Activated T-helper 17 cell treated with anti-CD3 and anti-CD28 coated beads, Interleukin-2, amount 50 U/mL, for 72 hours (primary cell): ENCODE measurements at places on chromosomes 6 and 20. TPM values are rescaled to one million over a fixed set of nuclear protein-coding genes. Genes with fewer than 3 reads are reported as not detected.

- ATAC-seq, result no peak
Observed at GRCh38 chr6:136737374-136737844, 54.9 kb downstream of the MAP3K5 start.

GRCh38 chr6:11784341-11784740 lies 5.7 kb upstream of the ADTRP start:
- ATAC-seq, result no peak

DNA sequence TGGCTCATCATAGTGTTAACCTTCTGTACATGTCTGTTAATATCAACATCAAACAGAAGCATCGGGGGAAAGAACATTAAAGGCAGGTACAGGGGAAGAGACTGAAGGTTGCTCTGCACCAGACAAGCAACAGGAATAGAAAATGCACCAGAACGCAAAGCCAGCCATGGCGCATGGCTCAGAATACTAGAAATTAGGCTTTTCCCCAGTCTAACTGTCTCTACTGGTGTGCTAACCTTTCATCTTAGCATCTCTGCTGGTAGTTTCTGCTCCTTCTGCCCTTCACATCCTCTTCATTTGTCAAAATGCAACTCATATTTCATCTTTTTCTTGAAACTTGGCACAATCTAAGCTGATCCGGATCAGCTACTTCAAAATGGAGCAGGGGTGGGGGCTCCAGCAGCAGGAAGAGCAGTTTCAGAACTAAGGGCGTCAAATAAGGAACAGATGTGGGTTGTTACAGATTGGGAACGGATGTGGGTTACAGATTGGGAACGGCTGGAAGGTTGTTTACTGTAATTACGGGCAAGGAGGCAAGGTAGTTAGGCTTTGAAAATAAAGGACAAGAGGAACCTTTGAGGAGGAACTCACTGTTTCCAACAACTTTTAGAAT lies 13.1 kb upstream of the RNASET2 start:
- ATAC-seq, result peak; percentile 62

DNA sequence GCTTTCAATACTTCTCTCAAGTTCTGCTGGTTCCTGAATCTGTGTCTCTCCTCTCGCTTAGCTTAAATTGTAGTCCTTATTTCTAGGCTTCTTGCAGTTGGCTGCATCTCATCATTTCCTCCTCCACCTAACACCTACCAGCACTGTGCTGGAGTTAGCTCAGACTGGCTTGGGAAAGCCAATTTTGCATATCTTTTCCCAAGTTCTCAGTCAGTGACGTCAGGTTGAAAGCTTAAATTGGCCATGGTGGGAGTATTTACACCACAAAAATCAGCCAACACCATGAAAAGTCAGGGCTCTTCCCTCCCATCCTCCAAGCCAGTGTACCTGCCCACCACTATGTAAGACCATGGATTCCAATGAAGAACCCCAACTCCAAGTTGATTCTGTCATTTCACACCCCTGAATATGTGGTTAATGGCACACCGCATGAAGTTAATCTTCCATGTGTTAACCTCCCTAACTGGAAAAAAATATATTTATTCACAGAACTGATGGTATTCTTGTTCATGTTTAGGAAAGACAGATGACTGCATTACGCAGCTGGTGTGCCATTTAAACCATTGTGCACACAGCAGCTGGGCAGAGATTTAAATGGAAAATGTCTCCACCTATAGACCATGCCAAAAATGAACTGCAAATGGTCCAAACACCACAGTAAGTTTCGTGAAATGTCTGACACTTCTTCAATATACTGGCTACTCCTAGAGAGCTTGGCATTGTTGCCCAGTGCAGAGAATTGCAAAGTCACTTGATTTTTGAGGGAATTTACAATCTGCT lies 274.1 kb upstream of the MAP3K7 start:
- ATAC-seq, result no peak

Gene MYCT1
- total RNA-seq, result not detected

Gene NXT1
- total RNA-seq, result 25.0 TPM

GRCh38 chr6:85066266-85066665 lies 301.9 kb upstream of the TBX18 start:
- ATAC-seq, result no peak

- peak; percentile 23 for ATAC-seq
Observed at GRCh38 chr6:8434727-8435092, 635 bp downstream of the SLC35B3 start.

DNA sequence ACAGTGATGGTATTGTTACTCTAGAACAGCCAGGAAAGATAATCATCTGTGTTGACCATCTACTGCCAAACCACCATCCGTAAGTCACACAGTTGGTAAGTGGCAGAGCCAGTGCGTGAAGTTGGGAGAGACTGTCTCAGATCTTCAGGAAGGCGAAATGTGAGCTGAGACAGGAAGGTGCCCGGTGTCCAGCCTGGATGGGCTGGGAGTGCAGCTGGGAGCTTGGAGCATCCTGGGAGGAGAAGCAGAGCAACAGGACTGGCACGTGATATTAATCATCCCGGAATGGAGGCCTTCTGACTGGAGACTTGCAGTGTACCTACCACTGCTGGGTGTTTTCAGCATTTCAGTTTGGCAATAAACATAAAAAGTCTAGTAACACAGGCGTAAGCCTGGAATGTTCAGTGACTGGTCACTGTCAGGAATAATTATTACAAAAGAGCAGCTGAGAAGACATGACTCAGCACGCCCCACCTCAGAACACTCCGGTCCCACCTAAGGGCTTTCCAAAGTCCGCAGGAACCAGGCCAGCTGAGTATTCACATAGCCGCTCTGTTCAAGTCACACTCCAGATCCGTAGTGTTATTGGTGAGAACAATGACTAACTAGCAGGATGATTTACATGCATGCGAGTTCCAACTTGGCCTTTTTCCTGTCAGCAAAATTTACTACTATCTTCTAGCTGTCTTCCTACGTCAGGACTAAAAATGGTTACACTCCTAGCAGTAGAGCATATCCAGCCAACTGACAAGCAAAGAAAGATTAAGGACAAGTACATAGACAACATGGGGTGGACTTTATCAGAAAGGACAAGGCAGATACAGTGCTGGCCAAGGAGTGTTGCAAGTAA lies 45.1 kb upstream of the PNRC1 start:
- no peak for ATAC-seq

DNA sequence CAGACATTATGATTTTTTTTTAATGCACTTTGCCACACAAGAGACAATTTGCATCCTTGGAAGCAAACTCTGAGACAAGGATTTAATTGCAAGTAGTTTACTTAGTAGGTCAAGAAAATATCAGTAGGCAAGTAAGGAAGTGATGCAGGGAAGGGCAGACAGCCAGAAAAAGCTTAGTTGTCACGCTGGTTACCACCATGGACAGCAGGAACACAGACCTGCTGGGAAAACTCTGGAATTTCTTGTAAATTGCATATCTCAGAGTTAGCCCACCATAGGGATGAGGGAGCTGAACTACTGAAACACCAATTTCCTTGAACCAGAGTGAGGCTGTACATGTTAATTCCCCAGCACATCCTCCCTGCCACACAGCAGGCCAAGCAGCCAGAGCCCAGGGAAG lies 92.7 kb downstream of the L3MBTL3 start:
- no peak for ATAC-seq

Gene CST1
- not detected for total RNA-seq

- ATAC-seq, result no peak
Observed at GRCh38 chr6:142408409-142408808, 106.6 kb downstream of the ADGRG6 start.

- no peak for ATAC-seq
Observed at GRCh38 chr6:117483645-117484016, 1.2 kb downstream of the DCBLD1 start.

Gene PRR18
- not detected for total RNA-seq

DNA sequence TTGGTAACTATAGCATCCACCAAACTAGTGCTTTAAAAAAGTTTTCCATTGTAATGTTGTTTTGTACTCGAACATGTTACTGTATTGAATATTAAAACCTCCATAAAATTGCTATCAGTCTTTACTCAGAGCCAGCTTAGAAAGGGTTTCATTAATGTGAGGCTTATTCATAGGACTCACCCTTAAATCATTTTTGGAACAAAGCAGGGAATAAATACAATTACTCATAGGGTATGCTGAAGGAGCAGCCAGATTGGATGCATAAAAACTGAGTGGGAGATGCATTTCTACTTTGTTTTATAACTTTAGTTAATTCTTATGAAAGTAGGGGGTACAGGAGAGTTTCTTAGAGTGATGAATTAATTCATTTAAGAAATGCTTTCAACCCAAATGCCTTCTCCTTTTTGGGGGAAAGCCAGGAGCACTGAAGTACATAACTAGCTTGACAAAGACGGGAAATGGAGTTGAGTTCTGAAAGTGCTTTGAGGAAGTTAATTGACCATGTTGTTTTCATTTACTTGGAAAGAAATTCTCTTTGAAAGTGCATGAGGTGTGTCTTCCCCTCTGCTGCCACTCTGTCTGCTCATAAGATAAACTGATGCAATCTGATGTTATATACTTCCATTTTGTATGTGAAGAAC lies 90.3 kb downstream of the RNF144B start:
- no peak for ATAC-seq

GRCh38 chr20:21033817-21034216 lies 72.3 kb downstream of the LINC00237 start:
- no peak for ATAC-seq

Gene IRAK1BP1
- 1.7 TPM for total RNA-seq

GRCh38 chr6:63426844-63427243 lies 107.1 kb upstream of the LGSN start:
- ATAC-seq, result no peak

DNA sequence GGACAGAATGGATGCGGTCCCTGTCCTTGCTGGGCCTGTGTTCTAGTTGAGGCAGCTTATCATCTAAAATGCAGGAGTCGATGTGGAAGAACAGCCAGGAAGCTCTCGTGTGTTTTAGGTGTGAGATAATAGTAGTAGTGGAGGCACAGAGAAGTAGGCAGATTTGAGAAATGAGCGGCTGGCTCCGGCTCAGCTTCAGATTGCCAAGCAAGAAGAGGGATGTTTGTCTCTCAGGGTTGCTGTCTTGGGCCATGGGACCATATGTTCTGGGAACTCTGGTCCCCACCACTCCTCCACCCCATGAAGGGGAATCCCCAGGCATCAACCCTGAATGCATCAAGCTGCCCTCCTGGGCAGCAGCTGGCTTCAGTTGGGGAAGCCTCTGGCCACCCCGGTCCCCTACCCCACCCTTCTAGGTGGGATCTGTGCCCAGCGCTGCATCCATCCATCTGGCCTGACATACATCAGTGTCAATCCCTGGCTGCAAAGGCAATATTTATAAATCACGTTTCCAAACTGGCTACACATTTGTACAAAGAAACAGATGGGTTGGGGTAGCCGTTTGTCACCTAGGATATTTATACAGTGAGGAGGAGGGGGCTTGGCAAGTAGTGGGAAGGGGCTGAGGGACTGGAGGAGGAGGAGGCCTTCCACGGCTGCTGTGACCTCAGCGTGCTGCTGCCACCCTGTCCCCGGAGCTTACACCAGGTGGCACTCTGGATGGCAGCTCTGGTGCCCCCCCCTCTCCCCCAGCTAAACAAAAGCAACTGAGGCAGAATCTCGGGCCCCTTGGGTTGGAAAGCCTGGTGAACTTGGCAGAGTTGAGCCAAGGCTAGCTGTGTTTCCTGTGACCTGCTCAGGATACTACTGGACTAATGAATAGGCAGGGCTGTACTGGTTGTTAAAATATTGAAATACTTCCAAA lies 64.4 kb downstream of the CD40 start:
- ATAC-seq, result no peak

DNA sequence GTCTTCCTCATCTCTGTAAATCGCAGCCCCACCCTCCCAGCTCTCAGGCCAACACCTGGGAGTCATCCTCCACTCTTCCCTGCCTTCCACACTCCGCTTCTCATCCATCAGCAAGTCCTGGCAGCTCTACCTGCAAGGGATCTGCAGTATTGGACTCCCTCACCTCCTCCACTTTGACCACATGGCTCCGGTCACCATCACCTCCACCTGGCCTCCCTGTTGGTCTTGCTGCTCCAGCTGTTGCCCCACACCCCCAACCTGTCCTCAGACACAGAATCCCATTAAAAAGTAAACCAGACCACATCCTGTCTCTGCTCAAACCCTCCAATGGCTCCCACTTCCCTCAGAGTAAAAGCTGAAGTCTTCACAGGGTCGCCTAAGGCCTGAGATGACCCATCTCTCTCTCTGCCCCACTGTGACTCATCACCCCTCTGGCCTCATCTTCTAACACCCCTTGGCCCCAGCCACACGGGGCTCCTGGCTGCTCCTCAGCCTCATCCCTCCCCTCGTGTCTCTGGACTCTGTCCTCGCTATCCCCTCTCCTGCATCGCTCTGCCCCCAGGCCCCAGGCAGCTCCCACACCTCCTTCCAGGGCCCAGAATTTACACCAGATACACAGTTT lies 185.1 kb upstream of the SULF2 start:
- no peak for ATAC-seq

- ATAC-seq, result no peak
Observed at GRCh38 chr6:170008294-170008785, 256.9 kb downstream of the ERMARD start.
